ENCODE measurements at places on chromosomes 3 and 15. TPM values are rescaled to one million over a fixed set of nuclear protein-coding genes. Genes with fewer than 3 reads are reported as not detected.

The MITF gene
- not detected for total RNA-seq

The FOXL2NB gene
- total RNA-seq, result not detected

The LDHAL6B gene
- not detected for total RNA-seq

The TIMP4 gene
- not detected for total RNA-seq

The TXNRD3 gene
- total RNA-seq, result 0.94 TPM

The LIPH gene
- not detected for total RNA-seq

DNA sequence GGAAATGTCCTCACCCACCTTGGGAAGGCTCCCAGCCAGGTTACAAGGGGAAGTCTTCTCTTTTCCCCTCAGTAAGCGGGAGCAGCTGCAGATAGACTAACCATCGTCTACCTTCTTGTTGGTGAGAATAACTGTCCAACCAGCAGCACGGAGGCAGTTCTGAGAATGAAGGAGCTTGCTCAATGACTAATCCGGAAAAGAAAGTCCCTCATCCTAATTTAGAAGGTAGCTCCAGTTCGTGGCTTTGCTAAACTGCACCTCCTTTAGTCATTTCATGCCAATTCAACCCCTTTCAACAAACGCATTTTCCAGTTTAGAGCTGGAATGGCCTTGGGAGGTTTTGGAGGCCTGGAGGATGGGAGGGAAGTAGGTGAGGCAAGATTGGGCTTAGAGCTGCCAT lies 527.4 kb upstream of the PROK2 start:
- no peaks in the 10 kb centered on the region for H3K36me3 ChIP-seq
- H3K4me1 ChIP-seq, result peaks cover 22% of the 10 kb centered on the region
- no peak overlapping the region for H3K27ac ChIP-seq
- no peak overlapping the region for H3K4me3 ChIP-seq
- no peaks in the 10 kb centered on the region for H3K27me3 ChIP-seq

DNA sequence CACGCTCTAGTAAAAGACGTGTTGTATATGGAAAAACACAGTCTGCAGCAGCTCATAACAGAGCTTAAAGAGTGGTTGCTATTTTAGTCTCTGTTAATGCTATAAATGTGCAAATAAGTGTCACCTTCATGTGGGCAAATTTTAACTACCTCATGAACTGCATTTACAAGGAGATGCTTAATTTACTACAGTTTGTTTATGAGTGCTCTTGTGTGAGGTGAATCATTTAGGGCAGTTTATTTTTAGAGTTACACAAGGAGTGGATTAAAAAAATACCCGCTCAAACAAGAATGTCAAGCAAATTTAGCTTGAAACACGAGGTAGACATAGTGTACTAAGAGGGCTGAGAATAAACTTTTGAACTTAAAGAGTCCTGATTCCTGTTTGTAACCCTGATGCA lies 579.0 kb downstream of the MFSD1 start:
- H3K4me1 ChIP-seq, result no peaks in the 10 kb centered on the region
- H3K36me3 ChIP-seq, result no peaks in the 10 kb centered on the region
- H3K27me3 ChIP-seq, result no peaks in the 10 kb centered on the region
- H3K27ac ChIP-seq, result no peak overlapping the region
- no peak for DNase-seq

DNA sequence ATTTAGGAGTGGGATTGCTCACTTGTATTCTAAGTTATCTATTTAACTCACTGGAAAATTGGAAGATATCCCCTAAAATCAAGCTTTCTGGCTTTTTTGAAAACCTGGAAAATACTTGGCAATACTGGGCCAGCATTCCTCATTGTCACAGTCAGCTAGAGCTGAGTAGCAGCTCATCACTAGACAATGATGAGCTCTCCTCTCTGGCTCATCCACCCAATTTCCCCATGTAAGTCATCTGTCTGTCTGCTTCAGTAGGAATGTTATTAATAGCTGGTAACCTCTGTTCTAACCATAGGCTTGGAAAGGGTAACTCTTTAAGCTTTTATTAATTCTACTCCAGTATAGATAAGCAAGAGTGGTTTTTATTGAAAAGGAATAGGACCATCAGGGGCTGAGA lies 39.7 kb upstream of the PIK3R4 start:
- H3K27me3 ChIP-seq, result peaks cover 6% of the 10 kb centered on the region
- no peaks in the 10 kb centered on the region for H3K36me3 ChIP-seq
- no peaks in the 10 kb centered on the region for H3K4me1 ChIP-seq

DNA sequence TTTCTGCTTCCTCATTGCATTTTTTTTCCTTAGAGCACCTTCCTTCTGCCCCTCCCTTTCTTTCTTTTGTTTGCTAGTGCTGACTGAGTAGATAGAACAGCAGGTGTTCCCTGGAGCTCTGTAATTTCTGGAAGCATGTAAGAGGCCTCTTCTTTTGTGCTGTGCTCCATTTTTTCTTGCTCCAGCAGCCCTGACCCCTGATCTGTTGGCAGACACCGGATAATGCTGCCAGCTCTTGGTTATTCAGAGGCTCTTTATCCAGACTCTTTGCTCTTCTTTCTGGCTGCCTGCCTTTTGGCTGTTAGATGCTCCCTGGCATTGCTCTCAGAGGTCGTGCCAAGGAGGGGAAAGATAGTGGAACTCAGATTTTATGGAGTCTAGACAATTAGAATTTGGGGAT lies 104.4 kb upstream of the RBMS3 start:
- no peaks in the 10 kb centered on the region for H3K27me3 ChIP-seq
- H3K36me3 ChIP-seq, result no peaks in the 10 kb centered on the region
- H3K4me1 ChIP-seq, result peaks cover 10% of the 10 kb centered on the region
- no peak overlapping the region for H3K27ac ChIP-seq

DNA sequence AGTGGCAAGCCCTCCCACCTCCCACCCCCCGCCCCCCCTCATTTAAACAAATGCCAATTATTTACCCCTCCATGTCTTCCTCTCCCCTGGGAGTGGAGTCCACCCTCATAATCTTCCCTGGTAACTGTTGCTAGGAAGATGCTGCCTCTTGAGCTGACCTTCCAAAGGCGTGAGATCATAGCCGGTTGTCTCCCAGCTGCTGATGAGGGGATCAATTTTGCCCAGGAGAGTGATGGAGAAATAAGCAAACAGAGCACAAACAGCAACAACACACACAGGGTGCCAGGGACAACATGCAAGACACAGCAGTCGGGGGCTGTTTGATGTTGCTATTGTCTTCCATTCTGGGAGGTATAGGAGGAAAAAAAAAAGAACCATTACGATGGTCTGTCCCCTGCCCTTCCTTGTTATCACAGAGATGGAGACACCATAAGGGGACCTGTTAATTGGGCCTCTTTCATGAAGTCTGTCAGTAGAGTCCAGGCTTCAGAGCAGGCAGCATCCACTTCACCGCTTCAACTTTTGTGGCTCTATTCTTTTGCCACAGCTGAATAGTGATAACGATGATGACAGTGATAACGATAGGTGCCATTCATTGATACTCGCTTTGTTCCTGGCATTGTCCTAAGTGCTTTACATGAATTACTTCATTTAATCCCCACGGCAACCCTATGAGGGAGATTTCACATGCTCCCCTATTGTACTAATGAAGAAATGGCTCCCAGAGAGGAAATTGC lies 76.9 kb upstream of the RGMA start:
- no peaks in the 10 kb centered on the region for H3K36me3 ChIP-seq
- peaks cover 13% of the 10 kb centered on the region for H3K27me3 ChIP-seq

DNA sequence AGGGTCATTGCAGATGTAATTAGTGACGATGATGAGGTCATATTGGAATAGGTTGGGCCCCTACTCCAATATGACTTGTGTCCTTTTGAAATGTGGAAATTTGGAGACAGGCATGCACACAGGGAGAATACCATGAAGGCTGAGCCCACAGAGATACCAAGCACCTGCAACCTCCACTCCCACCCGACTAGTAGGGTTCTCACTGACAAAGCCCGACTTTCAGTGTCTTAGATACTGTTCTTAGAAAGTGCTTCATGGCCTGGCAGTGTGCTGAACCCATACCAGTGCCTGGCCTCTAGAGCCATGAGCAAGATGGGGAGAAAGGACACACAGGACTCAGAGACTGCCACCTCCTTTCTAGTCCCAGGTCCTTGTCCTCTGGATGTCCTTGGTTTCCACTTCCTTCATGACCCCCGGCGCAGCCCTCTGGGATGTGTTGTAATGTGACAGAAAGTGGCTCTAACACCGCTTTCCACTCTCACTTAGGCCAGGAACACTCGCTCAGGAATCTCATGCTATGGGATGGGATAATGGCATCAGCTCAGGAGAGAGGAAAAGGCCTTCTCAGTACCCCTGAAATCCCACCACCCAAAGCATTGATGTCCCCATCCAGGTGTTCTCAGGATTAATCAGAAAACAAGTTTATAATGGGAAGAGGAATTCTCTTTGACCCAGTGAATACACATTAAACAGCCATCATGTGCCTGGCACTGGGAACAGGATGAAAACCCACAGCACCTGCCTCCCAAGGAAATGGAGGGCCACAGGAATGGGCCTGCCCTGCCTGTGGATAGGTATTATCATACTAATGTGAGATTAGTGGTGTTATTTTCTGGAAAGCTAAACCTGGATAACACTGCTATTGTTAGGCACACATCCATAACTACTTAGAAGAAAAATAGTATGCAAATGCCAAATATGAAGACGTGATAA lies 59.9 kb downstream of the RPL39L start:
- no peak for DNase-seq
- H3K4me1 ChIP-seq, result peaks cover 9% of the 10 kb centered on the region
- H3K27me3 ChIP-seq, result no peaks in the 10 kb centered on the region
- peaks cover 51% of the 10 kb centered on the region for H3K36me3 ChIP-seq
- no peak overlapping the region for H3K27ac ChIP-seq

GRCh38 chr3:94176988-94177745 lies 114.3 kb downstream of the NSUN3 start:
- DNase-seq, result no peak
- H3K4me3 ChIP-seq, result no peak overlapping the region
- H3K27ac ChIP-seq, result no peak overlapping the region
- H3K27me3 ChIP-seq, result peaks cover 2% of the 10 kb centered on the region
- no peaks in the 10 kb centered on the region for H3K4me1 ChIP-seq

DNA sequence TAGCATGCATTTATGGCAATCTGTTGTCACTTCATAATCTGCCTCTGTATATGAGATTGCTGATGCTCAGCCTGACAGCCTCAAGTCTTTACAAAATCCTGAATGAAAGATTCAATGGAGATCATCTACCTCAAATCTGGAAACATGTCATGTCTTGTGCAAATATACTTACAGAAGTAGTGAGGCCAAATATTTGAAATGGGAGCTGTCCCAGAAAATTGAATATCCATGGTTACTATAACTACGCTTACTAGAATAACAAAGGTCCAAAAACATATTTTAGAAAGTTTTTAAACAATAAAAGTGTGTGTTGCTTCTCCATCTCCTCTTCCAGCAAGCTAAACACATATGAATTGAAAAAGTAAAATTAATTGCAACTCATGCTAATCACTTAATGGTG lies 133.2 kb upstream of the DPH6 start:
- no peaks in the 10 kb centered on the region for H3K36me3 ChIP-seq
- no peaks in the 10 kb centered on the region for H3K4me1 ChIP-seq
- peaks cover 12% of the 10 kb centered on the region for H3K27me3 ChIP-seq
- H3K4me3 ChIP-seq, result no peak overlapping the region

DNA sequence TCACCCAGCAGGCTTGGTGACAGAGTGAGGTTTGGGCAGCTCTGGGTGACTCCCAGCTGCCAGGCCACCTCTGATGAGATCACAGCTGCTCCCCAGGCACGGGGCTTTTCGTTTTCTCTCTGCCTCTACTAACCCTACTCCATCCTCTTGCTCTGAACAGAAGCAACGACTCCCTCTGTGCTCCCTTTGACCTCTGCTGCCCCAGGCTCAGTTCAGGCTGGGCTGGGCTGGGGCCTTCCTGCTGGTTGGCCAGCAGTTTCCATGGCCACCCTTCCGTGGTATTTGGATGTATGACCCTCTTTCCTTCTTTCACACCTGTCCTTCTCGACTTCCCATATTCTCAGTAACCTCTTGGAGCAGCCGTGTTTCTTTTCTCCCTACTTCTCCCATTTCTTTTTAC lies 8.6 kb downstream of the RGMA start:
- H3K4me3 ChIP-seq, result no peak overlapping the region
- H3K27ac ChIP-seq, result no peak overlapping the region
- no peaks in the 10 kb centered on the region for H3K4me1 ChIP-seq
- H3K36me3 ChIP-seq, result no peaks in the 10 kb centered on the region
- peaks cover 42% of the 10 kb centered on the region for H3K27me3 ChIP-seq

- H3K27me3 ChIP-seq, result no peaks in the 10 kb centered on the region
- no peaks in the 10 kb centered on the region for H3K4me1 ChIP-seq
- H3K27ac ChIP-seq, result no peak overlapping the region
- H3K36me3 ChIP-seq, result no peaks in the 10 kb centered on the region
Observed at GRCh38 chr3:188927971-188928370, 243.8 kb upstream of the TPRG1 start.

DNA sequence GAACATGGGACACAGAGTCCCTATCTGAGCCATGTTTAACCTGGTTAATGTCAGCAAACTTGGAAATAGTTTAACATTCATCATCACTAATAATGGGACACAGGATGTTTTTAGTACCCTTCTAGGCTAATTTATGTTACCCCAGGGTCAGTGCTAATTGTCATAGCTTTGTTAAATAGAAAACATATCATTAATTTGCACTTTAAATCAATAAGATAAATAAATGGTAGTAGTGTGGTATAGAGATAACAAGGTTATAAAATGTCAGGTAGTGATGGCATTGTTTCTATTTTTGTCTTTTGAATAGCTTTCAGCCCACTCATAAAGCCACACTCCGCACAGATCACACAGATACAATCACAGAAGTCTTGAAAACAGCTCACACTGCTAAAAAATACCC lies 534.9 kb downstream of the MECOM start:
- H3K4me3 ChIP-seq, result no peak overlapping the region
- peaks cover 6% of the 10 kb centered on the region for H3K27me3 ChIP-seq
- no peak overlapping the region for H3K27ac ChIP-seq

- H3K4me1 ChIP-seq, result peaks cover 19% of the 10 kb centered on the region
- peak overlapping the region; percentile 82 for H3K27ac ChIP-seq
- H3K27me3 ChIP-seq, result no peaks in the 10 kb centered on the region
- peak; percentile 45 for DNase-seq
- peak overlapping the region; percentile 16 for H3K4me3 ChIP-seq
- peaks cover 71% of the 10 kb centered on the region for H3K36me3 ChIP-seq
Observed at GRCh38 chr3:121718205-121718846, 31.2 kb downstream of the GOLGB1 start.

All from activated CD4-positive, alpha-beta T cell treated with anti-CD3 and anti-CD28 coated beads, Interleukin-2, amount 10 ng/mL, durations not matched to agents 7 days and 5 days (primary cell).